ENCODE measurements at places on chromosomes 6 and 20. TPM values are rescaled to one million over a fixed set of nuclear protein-coding genes. Genes with fewer than 3 reads are reported as not detected.

SNAI1 gene
- 5.0 TPM for total RNA-seq

DNA sequence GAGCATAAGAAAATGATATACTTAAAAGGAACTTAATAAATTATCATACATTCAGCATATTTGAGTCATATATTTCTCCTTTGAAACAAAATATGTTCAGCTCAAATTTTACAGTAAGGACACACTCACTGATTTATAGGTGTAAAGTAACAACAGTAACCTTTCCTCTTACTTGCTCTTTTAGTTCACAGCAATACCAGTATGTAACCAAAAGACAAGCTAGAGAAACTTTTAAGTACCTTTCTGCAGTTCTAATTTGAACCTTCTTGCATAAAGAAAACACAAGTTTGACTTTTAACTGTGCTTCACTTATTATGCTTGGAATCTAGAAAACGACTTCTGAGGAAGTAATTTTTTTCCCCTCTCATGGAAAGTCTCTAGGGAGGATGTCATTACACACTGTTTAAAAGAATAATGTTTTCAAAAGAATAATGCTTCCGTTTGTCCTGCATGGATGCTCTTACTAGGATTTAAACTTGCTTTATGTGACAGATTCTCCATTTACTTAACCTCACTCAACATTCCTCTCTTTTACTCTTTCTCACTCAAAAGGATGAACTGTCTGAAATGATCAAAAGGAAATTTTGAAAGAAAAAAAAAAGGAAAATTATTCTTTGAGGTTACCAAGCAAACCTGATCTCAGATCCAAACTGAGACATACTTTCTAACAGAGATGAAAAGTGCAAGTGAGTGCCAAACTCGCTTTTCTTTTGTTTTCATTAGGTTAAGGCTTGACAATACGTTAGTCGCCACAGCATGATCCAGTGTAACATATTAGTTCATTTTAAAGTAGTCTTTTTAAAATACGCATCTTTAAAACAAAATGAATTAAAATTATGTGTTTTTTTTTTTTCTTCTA, 22.4 kb upstream of the CALHM6 start:
- no peaks in the 10 kb centered on the region for H3K4me1 ChIP-seq
- H3K27me3 ChIP-seq = no peaks in the 10 kb centered on the region
- H3K4me3 ChIP-seq = no peak overlapping the region

LY6G6C gene
- not detected for total RNA-seq

GRCh38 chr6:76701610-76702009, 629.1 kb upstream of the IMPG1 start:
- H3K27ac ChIP-seq = no peak overlapping the region
- H3K36me3 ChIP-seq = no peaks in the 10 kb centered on the region
- H3K4me3 ChIP-seq = no peak overlapping the region

DNA sequence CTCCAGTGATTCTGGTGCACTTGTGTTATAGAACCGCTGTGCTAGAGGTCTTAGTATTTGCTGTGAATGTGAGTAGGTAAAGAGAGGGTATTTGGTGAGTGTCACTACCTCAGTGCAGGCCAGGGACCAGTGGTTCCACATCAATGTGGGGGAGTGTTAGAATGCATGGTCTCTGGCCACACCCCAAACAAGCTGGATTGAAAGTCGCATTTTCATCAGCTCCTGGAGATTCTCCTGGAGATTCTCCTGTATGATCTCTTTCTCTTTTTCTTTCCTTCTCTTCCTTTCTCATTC, 26.8 kb upstream of the BCAS1 start:
- no peaks in the 10 kb centered on the region for H3K27me3 ChIP-seq
- no peak overlapping the region for H3K27ac ChIP-seq
- H3K4me1 ChIP-seq = no peaks in the 10 kb centered on the region
- H3K4me3 ChIP-seq = no peak overlapping the region

DNA sequence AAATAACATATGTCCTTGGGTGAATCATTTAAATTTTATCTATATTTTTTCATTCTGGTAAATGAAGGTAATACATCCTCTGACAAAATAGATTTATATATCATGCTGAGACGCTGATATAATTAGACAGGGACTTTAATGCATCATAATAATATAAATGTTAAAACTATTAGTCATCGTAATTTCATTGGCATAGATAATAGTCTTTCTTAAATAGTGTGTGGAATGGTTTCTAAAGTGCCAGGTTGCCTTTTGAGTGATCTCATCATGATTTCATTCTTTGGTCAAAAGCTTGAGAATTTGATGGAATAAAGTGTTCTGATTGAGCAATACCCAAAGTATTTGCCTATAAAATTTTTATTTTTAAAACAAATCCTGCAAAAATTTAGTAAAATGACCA, 43.2 kb upstream of the BMP5 start:
- no peaks in the 10 kb centered on the region for H3K27me3 ChIP-seq
- no peak for DNase-seq
- no peaks in the 10 kb centered on the region for H3K4me1 ChIP-seq
- H3K4me3 ChIP-seq = no peak overlapping the region

DNA sequence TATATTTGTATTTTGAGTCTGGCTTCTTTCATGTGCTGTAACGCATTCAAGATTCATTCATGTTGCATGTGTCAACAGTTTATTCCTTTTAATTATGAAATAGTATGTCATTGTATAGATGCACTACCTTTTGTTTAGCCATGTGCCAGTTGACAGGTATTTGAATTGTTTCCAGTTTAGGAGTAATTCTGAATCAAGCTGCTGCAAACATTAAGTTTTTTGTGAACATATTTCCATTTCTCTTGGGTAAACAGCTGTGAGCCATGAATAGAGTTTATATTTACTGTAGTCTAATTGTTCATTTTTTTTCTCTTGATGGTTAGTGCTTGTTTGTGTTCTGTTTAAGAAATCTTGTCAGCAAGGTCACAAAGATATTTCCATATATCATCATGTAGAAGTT, 142.4 kb upstream of the RIPOR2 start:
- no peaks in the 10 kb centered on the region for H3K4me1 ChIP-seq
- no peak for DNase-seq
- H3K4me3 ChIP-seq = no peak overlapping the region
- no peaks in the 10 kb centered on the region for H3K27me3 ChIP-seq
- no peak overlapping the region for H3K27ac ChIP-seq

WFDC12 gene
- not detected for total RNA-seq

DNA sequence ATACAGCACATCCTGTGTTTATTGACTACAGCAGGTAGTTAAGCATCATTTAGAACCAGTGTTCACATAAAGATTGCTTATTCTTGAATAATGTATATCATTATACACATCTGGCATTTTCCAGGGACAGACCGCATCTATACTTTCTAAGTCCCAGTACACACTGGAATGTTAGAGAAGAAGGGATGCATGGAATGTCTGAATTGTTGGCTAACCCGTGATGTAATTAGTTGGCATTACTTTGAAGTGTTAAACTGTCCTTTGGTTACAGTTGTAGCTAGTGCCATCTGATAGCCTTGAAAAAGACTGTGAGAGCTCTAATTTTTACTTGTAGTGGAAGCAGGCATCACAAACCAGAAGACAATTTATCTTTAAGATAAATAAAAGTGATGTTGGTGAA, 29.8 kb upstream of the MCHR2 start:
- H3K4me3 ChIP-seq = no peak overlapping the region
- H3K36me3 ChIP-seq = no peaks in the 10 kb centered on the region
- H3K27me3 ChIP-seq = no peaks in the 10 kb centered on the region
- no peak overlapping the region for H3K27ac ChIP-seq
- no peak for DNase-seq

- H3K4me3 ChIP-seq = no peak overlapping the region
- no peaks in the 10 kb centered on the region for H3K36me3 ChIP-seq
- H3K27ac ChIP-seq = no peak overlapping the region
Observed at GRCh38 chr6:22468256-22468965, 101.0 kb upstream of the HDGFL1 start.

CLPSL2 gene
- total RNA-seq = not detected

- H3K27me3 ChIP-seq = no peaks in the 10 kb centered on the region
- H3K4me3 ChIP-seq = peak overlapping the region; percentile 21
- no peaks in the 10 kb centered on the region for H3K36me3 ChIP-seq
Observed at GRCh38 chr20:50635676-50636600, 55.4 kb downstream of the RIPOR3 start.

ADGRB3 gene
- total RNA-seq = 1.2 TPM

DNA sequence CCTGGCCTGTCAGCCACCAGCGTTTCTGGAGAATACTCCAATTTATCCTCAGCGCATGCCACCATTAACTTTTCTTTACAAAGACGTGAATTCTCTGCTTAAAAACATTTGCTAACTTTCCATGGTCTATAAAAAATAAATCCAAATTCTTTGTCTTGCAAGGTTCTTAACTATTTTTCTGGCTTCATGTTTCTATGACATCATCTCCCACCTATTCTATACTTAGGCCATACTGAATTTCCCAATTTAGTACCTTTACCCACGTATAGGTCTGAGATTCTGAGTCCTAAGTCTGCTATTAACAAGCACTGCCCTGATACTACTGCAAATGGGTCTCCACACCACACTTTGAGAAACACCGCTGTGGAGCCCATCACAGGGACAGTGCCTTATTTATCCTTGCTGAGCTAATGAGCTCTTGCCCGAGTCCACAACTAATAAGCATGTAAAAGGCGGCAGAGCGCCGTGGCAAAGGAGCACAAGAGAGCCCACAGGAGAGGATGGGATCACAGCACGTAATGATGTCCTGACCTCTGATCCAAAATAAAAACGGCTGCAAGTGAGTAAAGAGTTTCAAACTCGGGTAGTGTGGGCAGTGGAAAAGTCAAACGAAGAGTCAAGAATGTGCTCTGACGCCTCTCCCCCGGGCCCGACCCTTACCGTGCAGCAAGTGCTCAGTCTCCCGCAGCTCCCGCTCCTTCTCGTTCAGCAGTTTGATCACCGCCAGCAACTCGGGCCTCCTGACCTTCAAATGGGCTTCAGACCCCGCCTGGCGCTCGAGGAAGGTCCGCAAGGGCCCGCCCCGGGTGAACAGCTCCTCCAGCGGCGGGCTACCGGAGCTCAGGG, 519 bp downstream of the MTRF1L start:
- peak overlapping the region; percentile 82 for H3K27ac ChIP-seq
- no peaks in the 10 kb centered on the region for H3K27me3 ChIP-seq
- H3K4me1 ChIP-seq = peaks cover 9% of the 10 kb centered on the region
- DNase-seq = no peak
- H3K36me3 ChIP-seq = no peaks in the 10 kb centered on the region

ILRUN gene
- 87.1 TPM for total RNA-seq

PLA2G7 gene
- total RNA-seq = 0.98 TPM

- no peak overlapping the region for H3K4me3 ChIP-seq
- no peaks in the 10 kb centered on the region for H3K27me3 ChIP-seq
- no peak for DNase-seq
- no peaks in the 10 kb centered on the region for H3K36me3 ChIP-seq
- no peak overlapping the region for H3K27ac ChIP-seq
- no peaks in the 10 kb centered on the region for H3K4me1 ChIP-seq
Observed at GRCh38 chr20:55678970-55679667, 326.2 kb downstream of the CBLN4 start.

DNA sequence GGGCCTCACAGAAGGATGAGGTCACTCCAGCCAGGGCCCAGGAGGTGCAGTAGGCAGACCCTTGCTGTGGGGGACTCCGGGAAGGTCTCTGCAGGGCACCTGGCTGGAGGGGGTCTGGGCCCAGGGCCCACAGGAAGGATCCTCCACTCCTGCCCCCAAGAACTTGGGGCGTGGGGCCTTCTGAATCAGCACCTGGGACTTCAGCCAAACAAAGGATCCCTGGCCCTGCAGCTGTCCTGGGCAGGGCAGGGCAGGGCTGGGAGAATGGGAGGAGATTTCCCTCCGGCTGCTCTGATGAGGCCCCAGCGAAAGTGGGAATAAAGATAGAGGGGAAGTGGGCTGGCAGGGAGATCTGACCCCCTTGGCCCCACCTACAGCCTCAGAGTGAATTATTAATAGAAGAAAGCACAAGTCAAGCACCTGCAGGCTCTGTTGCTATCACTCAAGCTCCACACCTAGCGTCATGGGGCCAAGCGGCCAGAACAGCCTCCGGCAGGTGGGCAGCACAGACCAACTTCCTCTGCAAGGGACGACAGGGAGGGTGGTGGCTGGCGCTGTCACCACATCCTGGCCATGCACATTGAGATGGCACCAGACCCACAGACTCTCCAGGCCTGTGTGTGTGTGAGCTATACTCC, 61.6 kb upstream of the MRPS10 start:
- H3K36me3 ChIP-seq = no peaks in the 10 kb centered on the region
- no peak overlapping the region for H3K4me3 ChIP-seq
- peak overlapping the region; percentile 80 for H3K27ac ChIP-seq
- H3K4me1 ChIP-seq = no peaks in the 10 kb centered on the region
- DNase-seq = no peak
- H3K27me3 ChIP-seq = no peaks in the 10 kb centered on the region

ENPP3 gene
- total RNA-seq = 1.8 TPM

GRCh38 chr20:33531047-33531877, 41.4 kb downstream of the CBFA2T2 start:
- no peaks in the 10 kb centered on the region for H3K27me3 ChIP-seq
- no peak overlapping the region for H3K27ac ChIP-seq
- H3K4me3 ChIP-seq = no peak overlapping the region
- DNase-seq = no peak
- no peaks in the 10 kb centered on the region for H3K36me3 ChIP-seq

- H3K4me1 ChIP-seq = peaks cover 3% of the 10 kb centered on the region
- H3K27ac ChIP-seq = peak overlapping the region; percentile 74
- no peak for DNase-seq
- H3K36me3 ChIP-seq = no peaks in the 10 kb centered on the region
- no peaks in the 10 kb centered on the region for H3K27me3 ChIP-seq
Observed at GRCh38 chr6:30842754-30843610, 41.3 kb upstream of the DDR1 start.

DNA sequence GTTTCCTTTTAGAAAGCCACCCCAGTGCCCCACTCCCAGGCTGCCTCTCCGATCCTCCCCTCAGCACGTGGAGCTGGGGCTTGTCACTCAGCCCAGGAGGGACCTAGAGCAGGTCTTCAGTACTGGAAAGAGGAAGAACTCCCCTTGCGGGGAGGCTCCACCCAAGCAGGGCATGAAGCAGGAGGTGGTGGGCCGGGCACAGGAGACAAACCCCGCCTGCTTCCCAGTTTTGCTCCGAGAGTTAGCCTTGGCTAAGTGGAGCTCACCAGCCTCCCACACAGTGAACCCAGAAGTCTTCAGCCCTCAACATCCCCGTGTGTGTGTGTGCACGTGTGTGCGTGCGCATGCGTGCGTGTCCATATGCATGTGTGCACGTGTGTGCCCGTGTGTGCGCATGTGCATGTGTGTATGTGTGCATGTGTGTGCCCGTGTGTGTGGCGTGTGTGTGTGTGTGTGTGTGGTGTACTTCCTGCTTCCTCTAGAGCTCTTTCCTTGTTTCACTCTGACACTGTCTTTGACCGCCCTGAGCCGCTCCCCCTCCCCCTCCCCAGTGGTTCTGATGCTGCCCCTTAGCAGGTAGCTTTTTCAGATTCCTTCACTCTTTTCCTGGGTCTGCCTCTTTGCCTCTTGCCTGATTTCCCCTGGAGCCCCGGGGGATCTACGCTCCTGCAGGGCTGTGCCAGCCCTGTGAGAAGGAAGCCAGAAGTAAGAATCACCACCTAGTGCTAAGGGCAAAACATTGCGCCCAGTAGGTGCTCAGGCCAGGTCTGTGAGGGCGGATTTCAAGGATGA, 239.8 kb downstream of the CDC5L start:
- no peaks in the 10 kb centered on the region for H3K4me1 ChIP-seq
- DNase-seq = no peak
- no peak overlapping the region for H3K27ac ChIP-seq
- H3K27me3 ChIP-seq = no peaks in the 10 kb centered on the region
- H3K4me3 ChIP-seq = no peak overlapping the region

IRF4 gene
- total RNA-seq = 25.2 TPM

COL10A1 gene
- total RNA-seq = not detected

Data from breast epithelium (tissue), 4 donors.